ENCODE measurements at places on chromosomes 16 and 17. TPM values are rescaled to one million over a fixed set of nuclear protein-coding genes. Genes with fewer than 3 reads are reported as not detected.

C17orf50 gene
- not detected for total RNA-seq

ZNF423 gene
- 8.0 TPM for total RNA-seq

SPATA33 gene
- total RNA-seq, result 3.4 TPM

PYY gene
- total RNA-seq, result not detected

ICAM2 gene
- 18.6 TPM for total RNA-seq

CYGB gene
- total RNA-seq, result 6.9 TPM

DRC7 gene
- total RNA-seq, result not detected

SECTM1 gene
- 11.7 TPM for total RNA-seq

TMIGD1 gene
- not detected for total RNA-seq

BAIAP3 gene
- 1.2 TPM for total RNA-seq

FNDC8 gene
- total RNA-seq, result not detected

GGA3 gene
- 9.9 TPM for total RNA-seq

SDR42E2 gene
- not detected for total RNA-seq

NEUROD2 gene
- total RNA-seq, result not detected

ADAM11 gene
- 0.89 TPM for total RNA-seq

DNAAF8 gene
- total RNA-seq, result 0.59 TPM

NPW gene
- total RNA-seq, result 2.2 TPM

ARL16 gene
- 32.1 TPM for total RNA-seq

KRT33B gene
- 7.7 TPM for total RNA-seq

IL32 gene
- 26.5 TPM for total RNA-seq

RAMP2 gene
- total RNA-seq, result 16.4 TPM

TLCD2 gene
- total RNA-seq, result 4.6 TPM

CFAP52 gene
- not detected for total RNA-seq

ENPP7 gene
- total RNA-seq, result not detected

C16orf54 gene
- 0.99 TPM for total RNA-seq

CCL2 gene
- total RNA-seq, result 25.5 TPM

RASL10B gene
- 0.49 TPM for total RNA-seq

ZFP3 gene
- total RNA-seq, result 3.1 TPM

TBX4 gene
- total RNA-seq, result 0.69 TPM

GAST gene
- not detected for total RNA-seq

DOC2A gene
- 1.5 TPM for total RNA-seq

LDHD gene
- 7.5 TPM for total RNA-seq

MEOX1 gene
- 10.9 TPM for total RNA-seq

PROCA1 gene
- total RNA-seq, result 0.99 TPM

GAS7 gene
- total RNA-seq, result 60.8 TPM

PABPN1L gene
- not detected for total RNA-seq

CPNE7 gene
- total RNA-seq, result 0.89 TPM

JPH3 gene
- total RNA-seq, result 0.69 TPM

HOXB5 gene
- total RNA-seq, result 0.59 TPM

MPP3 gene
- total RNA-seq, result 7.7 TPM

EZH1 gene
- total RNA-seq, result 29.8 TPM

HAP1 gene
- 0.49 TPM for total RNA-seq

GJC1 gene
- total RNA-seq, result 19.9 TPM

NXPH3 gene
- total RNA-seq, result 0.89 TPM

SYCE1L gene
- total RNA-seq, result 0.99 TPM

LITAFD gene
- total RNA-seq, result not detected

Measured in skin of body (tissue), 3 donors.